ENCODE measurements at places on chromosomes 12 and 14. TPM values are rescaled to one million over a fixed set of nuclear protein-coding genes. Genes with fewer than 3 reads are reported as not detected.
A peak's percentile ranks its signal among the peaks of the same experiment; 100 is the strongest.

Gene RFX4
- total RNA-seq: not detected

Gene RIN3
- total RNA-seq: 0.55 TPM

Gene VASH1
- total RNA-seq: 0.13 TPM

Gene AQP6
- total RNA-seq: not detected

Gene ART4
- 0.08 TPM for total RNA-seq

Gene GPR132
- total RNA-seq: not detected

Gene SELPLG
- 2.1 TPM for total RNA-seq

Gene LRRK2
- 0.11 TPM for total RNA-seq

Gene SRRM4
- total RNA-seq: not detected

Gene LHX5
- total RNA-seq: not detected

DNA sequence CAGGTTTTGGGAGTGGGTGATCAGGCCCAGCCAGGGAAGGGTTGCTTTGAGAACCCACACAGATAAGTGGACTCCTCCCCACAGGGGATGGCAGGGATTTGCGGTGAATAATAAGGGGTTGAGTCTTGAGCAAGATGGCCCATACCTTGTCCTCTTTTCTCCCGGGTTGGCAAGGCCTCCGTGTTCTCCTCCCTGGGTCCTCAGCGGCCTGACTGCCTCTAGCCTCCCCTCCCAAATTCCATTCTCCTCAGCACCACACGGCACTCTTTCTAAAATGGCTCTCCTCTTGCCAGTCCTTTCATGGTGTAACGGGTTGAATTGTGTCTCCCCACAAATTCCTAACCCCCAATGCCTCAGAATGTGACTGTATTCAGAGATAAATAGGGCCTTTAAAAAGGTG is 70.0 kb downstream of the CHST11 start:
- H3K27ac ChIP-seq: no peak overlapping the region
- no peak overlapping the region for H3K4me3 ChIP-seq

DNA sequence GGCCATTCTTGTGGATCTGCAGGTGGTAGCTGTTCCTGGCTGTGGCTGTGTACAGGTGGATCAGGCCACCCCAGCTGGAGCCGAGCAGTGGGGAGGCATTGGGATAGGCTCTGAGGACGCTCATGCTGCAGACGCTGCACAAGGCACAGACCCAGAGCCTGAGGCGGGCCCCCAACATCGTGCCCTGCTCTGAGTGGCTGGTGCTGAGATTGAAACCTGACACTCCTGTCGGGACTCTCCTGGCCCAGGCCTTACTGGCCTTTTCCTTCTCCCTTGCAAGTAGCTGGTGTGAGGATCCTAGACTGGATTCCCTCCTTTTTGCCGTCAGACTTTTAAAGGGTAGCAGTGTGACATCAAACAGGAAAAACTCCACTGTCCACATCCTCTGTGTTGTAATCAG is at the start of gene FGF23:
Gene FGF23 (minus strand): TSS at position 308 of the 400 bp plus-strand sequence. CDS start 130 bp downstream, at position 178.
- no peaks in the 10 kb centered on the region for H3K4me1 ChIP-seq
- H3K4me3 ChIP-seq: no peak within 1 kb of the TSS
- no peak for DNase-seq

- no peaks in the 10 kb centered on the region for H3K36me3 ChIP-seq
- DNase-seq: no peak
- no peak overlapping the region for H3K27ac ChIP-seq
- H3K27me3 ChIP-seq: no peaks in the 10 kb centered on the region
These were observed 28.5 kb downstream of the TTC6 start for GRCh38 chr14:37623971-37624370.

- no peak overlapping the region for H3K27ac ChIP-seq
- peaks cover 51% of the 10 kb centered on the region for H3K36me3 ChIP-seq
- no peak overlapping the region for H3K4me3 ChIP-seq
- peaks cover 31% of the 10 kb centered on the region for H3K4me1 ChIP-seq
These were observed 34.0 kb downstream of the SH2B3 start for GRCh38 chr12:111439657-111440151.

DNA sequence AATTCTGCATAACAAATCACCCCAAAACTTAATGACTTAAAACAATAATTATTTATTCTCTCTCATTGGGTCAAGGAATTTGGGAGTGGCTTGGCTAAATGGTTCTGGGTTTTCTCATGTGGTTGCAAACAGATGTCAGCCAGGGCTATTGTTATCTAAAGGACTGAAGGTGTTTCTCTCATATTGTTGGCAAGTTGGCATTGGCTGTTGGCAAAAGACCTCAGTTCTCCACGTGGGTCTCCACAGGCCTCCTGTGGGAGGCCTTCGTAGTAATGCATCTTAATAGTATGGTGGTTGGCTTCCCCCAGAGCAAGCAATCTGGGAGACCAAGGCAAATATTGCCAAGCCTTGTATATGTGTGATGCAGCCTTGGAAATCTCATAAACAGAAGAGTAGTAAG is 14.4 kb downstream of the GALNT16 start:
- no peak overlapping the region for H3K27ac ChIP-seq
- no peaks in the 10 kb centered on the region for H3K36me3 ChIP-seq
- DNase-seq: no peak
- H3K27me3 ChIP-seq: no peaks in the 10 kb centered on the region
- no peaks in the 10 kb centered on the region for H3K4me1 ChIP-seq

- no peaks in the 10 kb centered on the region for H3K27me3 ChIP-seq
- peak overlapping the region; percentile 87 for H3K27ac ChIP-seq
- H3K36me3 ChIP-seq: no peaks in the 10 kb centered on the region
- no peak for DNase-seq
- no peak overlapping the region for H3K4me3 ChIP-seq
- peaks cover 96% of the 10 kb centered on the region for H3K4me1 ChIP-seq
These were observed 77.4 kb upstream of the REP15 start for GRCh38 chr12:27618836-27619235.

DNA sequence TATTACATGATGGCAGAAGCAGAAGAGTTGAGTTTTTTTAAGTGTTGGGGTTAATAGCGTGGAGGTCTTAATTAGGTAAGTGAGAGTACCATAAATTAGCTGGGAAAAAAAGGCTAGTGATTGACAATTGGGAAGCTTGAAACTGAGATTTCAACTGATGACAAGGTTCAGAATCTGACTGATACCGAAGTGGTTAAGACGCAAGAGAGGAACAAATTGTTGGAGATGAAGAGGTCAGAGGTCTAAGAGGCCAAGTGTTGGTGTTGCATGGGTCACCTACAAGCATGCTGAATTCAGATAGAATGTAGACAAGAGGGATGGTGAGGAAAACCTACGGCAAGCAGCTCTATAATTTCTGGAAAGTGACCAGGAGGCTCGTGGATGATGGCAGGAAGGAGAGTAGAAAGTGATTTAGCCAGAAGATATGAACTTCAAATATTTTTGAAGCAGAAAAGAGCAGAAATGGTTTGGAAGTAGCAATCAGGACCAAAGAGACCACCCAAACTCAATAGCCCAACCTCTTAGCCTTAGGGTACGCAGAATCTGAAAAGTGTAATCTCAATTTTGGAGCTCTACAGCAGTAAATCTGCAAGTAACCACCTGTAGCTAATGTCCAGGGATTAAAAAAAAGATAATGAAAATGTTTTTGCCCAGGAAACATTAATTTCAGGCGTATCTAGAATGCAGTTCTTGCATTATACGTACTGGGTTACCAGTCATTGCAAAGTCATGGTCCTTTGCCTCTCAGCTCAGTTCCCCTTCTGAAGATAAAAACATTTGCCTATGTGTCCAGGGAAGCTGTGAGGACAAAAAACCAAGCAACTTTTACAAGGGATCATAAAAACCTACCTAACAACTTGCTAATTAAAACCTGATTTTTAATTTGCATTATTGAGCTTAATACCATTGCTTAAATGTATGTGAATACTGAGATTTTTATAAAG is 1.7 kb upstream of the TMPO start:
- peak overlapping the region; percentile 88 for H3K4me3 ChIP-seq

DNA sequence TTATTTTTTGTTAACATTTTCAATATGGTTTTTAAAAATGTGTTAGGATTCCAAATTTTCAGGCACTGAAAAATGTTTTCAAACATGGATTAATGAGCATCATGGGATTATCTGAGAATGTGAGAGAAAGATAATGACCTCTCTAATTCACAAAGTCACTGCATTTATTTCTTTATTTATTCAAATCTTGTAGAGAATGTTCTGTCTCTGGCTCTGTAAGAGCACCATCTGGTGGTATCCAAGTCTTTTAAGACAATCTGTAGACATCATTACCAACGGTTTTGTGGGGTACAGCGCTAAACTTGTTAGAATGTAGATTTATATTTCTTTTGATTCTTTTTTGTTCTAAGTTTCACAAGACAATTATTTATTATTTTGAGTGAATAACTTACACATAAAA is 956.0 kb upstream of the NOVA1 start:
- H3K4me3 ChIP-seq: no peak overlapping the region
- H3K4me1 ChIP-seq: no peaks in the 10 kb centered on the region
- no peak for DNase-seq
- H3K27ac ChIP-seq: no peak overlapping the region

GRCh38 chr14:93888995-93889394 is 38.1 kb upstream of the FAM181A start:
- no peak overlapping the region for H3K4me3 ChIP-seq
- DNase-seq: no peak
- no peak overlapping the region for H3K27ac ChIP-seq
- H3K36me3 ChIP-seq: no peaks in the 10 kb centered on the region
- H3K27me3 ChIP-seq: no peaks in the 10 kb centered on the region

GRCh38 chr14:101776344-101776743 is 14.8 kb downstream of the PPP2R5C start:
- no peaks in the 10 kb centered on the region for H3K4me1 ChIP-seq
- no peak overlapping the region for H3K27ac ChIP-seq
- DNase-seq: no peak
- H3K4me3 ChIP-seq: no peak overlapping the region

GRCh38 chr12:4505376-4505986 is 33.2 kb upstream of the RAD51AP1 start:
- peaks cover 32% of the 10 kb centered on the region for H3K36me3 ChIP-seq
- peak overlapping the region; percentile 50 for H3K27ac ChIP-seq
- peaks cover 15% of the 10 kb centered on the region for H3K4me1 ChIP-seq
- H3K27me3 ChIP-seq: no peaks in the 10 kb centered on the region

- H3K4me3 ChIP-seq: peak overlapping the region; percentile 9
- H3K27ac ChIP-seq: peak overlapping the region; percentile 77
- peaks cover 86% of the 10 kb centered on the region for H3K4me1 ChIP-seq
- peaks cover 38% of the 10 kb centered on the region for H3K36me3 ChIP-seq
These were observed 4.2 kb downstream of the SH2B3 start for GRCh38 chr12:111409780-111410430.

DNA sequence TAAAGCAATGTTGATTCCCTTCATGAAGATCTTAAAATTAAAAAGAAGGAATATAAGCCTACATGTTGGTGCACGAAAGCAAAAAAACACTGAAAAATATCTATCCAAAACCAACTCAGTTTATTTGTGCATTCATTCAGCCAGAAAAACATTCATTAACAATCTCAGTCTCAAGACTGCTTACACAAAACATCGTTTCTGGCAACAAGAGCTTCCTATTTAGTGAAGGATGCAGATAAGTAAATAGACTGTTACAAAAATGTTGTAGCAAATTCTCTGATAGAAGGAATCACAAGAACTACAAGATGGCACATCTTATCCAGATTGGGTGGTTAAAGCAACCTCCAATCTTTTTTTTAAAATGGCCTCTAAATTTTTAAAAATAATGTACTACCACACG is 69.7 kb upstream of the DCN start:
- H3K27me3 ChIP-seq: no peaks in the 10 kb centered on the region
- H3K4me3 ChIP-seq: no peak overlapping the region
- H3K27ac ChIP-seq: no peak overlapping the region
- peaks cover 12% of the 10 kb centered on the region for H3K4me1 ChIP-seq
- no peaks in the 10 kb centered on the region for H3K36me3 ChIP-seq

GRCh38 chr12:108724054-108724889 is 7.0 kb downstream of the CORO1C start:
- peaks cover 32% of the 10 kb centered on the region for H3K36me3 ChIP-seq
- peaks cover 85% of the 10 kb centered on the region for H3K4me1 ChIP-seq
- DNase-seq: no peak
- peak overlapping the region; percentile 92 for H3K27ac ChIP-seq

- DNase-seq: no peak
- no peaks in the 10 kb centered on the region for H3K4me1 ChIP-seq
- no peak overlapping the region for H3K27ac ChIP-seq
- H3K36me3 ChIP-seq: peaks cover 82% of the 10 kb centered on the region
These were observed 77.8 kb downstream of the DDX51 start for GRCh38 chr12:132066345-132066685.

GRCh38 chr14:54609576-54609975 is 42.6 kb downstream of the SAMD4A start:
- H3K36me3 ChIP-seq: peaks cover 7% of the 10 kb centered on the region
- peak overlapping the region; percentile 65 for H3K27ac ChIP-seq
- no peak for DNase-seq
- H3K4me1 ChIP-seq: peaks cover 48% of the 10 kb centered on the region
- no peak overlapping the region for H3K4me3 ChIP-seq

GRCh38 chr14:41558490-41558889 is 48.2 kb upstream of the LRFN5 start:
- no peaks in the 10 kb centered on the region for H3K27me3 ChIP-seq
- no peaks in the 10 kb centered on the region for H3K36me3 ChIP-seq
- no peaks in the 10 kb centered on the region for H3K4me1 ChIP-seq
- DNase-seq: no peak
- H3K4me3 ChIP-seq: no peak overlapping the region
- no peak overlapping the region for H3K27ac ChIP-seq

- H3K36me3 ChIP-seq: no peaks in the 10 kb centered on the region
- H3K4me3 ChIP-seq: no peak overlapping the region
- no peaks in the 10 kb centered on the region for H3K4me1 ChIP-seq
- DNase-seq: no peak
- no peaks in the 10 kb centered on the region for H3K27me3 ChIP-seq
These were observed 12.4 kb downstream of the PPM1H start for GRCh38 chr12:62922539-62922938.

GRCh38 chr12:121866331-121866730 is 7.7 kb upstream of the HPD start:
- H3K4me3 ChIP-seq: no peak overlapping the region
- no peak for DNase-seq
- no peaks in the 10 kb centered on the region for H3K4me1 ChIP-seq

- no peak for DNase-seq
- no peaks in the 10 kb centered on the region for H3K27me3 ChIP-seq
- H3K36me3 ChIP-seq: no peaks in the 10 kb centered on the region
- no peak overlapping the region for H3K4me3 ChIP-seq
- H3K27ac ChIP-seq: no peak overlapping the region
These were observed 1170.7 kb downstream of the BCL11B start for GRCh38 chr14:98101323-98101722.

All from SJSA1 (cell line).